Activated CD8-positive, alpha-beta memory T cell treated with anti-CD3 and anti-CD28 coated beads, Interleukin-2, amount 50 U/mL, for 48 hours (primary cell): ENCODE measurements at places on chromosomes 2 and 18.

- DNase-seq: no peak
Observed at GRCh38 chr2:215452725-215453124, 16.9 kb upstream of the FN1 start.

DNA sequence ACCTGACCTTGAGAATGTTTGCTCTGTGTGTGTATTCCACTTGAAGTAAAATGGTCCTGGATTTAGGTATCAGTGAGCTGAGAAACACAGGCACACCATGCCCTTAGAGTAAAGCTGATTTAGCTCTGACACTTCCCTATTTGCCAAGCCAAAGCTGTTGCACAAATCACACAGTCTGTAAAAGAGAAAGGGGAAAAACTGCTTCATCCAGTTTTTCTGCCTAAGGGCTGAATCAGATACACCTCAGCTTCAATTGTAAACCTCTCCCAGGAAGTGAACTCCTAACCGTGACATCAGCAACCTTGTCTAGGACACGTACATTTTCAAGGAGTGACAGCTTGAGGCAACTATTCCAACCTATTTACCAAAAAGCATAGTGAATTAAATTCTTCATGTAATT is 150.4 kb downstream of the NR4A2 start:
- DNase-seq: no peak

DNA sequence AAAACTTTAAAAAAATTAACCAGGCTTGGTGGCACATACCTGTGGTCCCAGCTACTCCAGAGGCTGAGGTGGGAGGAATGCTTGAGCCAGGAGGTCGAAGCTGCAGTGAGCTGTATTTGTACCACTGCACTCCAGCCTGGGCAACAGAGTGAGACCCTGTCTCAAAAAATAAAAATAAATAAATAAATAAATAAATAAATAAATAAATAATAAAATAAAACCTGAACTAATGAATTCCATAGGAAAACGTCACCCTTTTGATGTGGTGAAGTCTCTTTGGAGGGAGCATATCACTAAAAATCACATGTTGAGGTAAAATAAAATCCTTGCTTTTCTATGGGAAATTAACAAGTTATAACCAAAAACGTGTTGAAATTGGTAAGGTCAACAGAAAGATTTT is 29.6 kb upstream of the ITGAV start:
- no peak for DNase-seq

DNA sequence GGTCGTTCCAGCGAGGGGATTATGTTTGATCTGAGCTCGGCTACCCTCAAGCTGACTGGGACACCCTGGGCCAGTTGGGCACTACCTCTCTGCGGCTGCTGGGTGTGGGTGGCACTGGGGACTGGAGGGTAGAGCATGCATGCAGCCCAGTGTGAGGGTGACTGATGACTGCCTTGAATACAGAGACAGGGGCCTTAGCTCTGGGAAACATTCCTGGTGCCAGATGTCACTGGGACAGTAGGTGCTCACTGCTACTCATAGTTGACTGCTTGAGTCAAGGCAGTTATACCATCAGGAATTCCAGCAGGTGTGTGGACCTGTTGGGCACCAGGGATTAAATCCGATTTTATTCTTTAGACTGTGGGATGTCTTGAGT is 33.6 kb upstream of the ATP6V1B1 start:
- DNase-seq: peak; percentile 50

DNA sequence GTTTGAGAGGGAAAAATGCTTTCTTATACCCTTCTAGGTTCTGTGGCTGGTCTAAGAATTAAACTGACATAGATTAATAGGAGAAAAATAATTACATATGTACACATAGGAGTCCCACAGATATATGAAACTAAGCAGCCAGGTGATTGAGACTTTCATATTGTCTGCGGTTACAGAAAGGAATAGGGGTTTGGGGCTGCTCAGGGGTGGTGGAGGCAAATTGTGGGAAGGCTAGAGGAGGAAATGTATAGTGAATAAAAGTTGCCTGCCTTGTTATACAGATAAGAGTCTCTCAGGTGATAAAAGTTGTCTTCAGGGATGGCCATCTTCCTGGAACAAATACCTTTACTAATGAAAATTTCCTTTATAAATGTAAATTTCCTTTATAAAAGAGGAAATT is 28.6 kb downstream of the MDH1 start:
- no peak for DNase-seq

DNA sequence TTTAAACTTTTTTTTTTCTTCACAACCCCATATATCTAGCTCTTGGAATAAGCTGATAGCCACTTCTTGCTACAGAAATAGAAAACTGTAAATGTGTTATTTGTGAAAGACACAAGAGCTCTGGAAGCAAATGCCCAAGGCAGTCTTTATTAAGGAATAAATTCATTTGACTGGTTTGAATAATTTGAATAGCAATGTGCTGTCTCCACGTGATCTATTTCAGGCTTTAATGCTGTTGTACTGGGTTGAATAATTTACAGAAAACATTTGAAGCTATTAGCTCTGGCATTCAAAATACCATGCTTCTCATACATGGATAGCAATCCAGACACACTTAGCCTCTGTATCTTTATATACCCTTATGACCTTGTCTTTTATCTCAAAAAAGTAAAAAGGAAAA is 366.7 kb upstream of the KCNJ3 start:
- no peak for DNase-seq

- DNase-seq: no peak
Observed at GRCh38 chr2:79554899-79555298, 42.0 kb downstream of the CTNNA2 start.

- DNase-seq: no peak
Observed at GRCh38 chr2:37020887-37021796, 54.8 kb upstream of the STRN start.

DNA sequence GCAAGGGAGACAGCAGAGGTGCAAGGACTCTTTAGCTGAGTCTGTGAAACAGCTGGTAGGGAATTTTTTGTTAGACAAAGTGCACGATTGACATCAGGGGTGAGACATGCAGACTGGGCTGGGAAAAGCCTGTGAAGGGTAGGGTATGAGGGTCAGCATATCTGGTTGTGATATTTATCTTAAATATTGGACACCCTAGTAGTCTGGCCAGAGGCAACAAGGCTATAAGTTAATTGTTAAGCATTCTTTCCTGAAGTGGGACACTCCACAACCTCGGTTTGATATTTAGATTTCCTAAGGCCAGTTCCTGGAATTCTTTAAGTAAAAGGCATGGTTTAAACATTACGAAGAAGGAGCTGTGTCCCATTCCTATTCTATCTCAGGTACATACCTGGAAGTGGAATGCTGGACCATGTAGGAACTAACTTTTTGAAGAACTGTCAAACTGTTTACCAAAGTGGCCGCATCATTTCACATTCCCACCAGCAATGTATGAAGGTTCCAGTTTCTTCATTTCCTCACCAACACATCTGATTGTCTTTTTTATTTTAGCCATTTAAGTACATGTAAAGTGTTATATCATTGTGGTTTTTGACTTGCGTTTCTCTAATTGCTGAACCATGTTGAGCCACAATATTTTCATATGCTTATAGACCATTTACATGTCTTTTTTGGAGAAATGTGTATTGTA is 22.5 kb downstream of the EHBP1 start:
- DNase-seq: no peak

- DNase-seq: no peak
Observed at GRCh38 chr18:58858591-58859468, 5.8 kb upstream of the ZNF532 start.

GRCh38 chr2:186422226-186422625 is 63.8 kb upstream of the ZC3H15 start:
- no peak for DNase-seq

GRCh38 chr2:37775908-37776250 is 104.4 kb upstream of the CDC42EP3 start:
- no peak for DNase-seq

- no peak for DNase-seq
Observed at GRCh38 chr18:8769509-8770095, 64.2 kb downstream of the MTCL1 start.

GRCh38 chr2:23556929-23557328 is 171.9 kb downstream of the KLHL29 start:
- DNase-seq: no peak

DNA sequence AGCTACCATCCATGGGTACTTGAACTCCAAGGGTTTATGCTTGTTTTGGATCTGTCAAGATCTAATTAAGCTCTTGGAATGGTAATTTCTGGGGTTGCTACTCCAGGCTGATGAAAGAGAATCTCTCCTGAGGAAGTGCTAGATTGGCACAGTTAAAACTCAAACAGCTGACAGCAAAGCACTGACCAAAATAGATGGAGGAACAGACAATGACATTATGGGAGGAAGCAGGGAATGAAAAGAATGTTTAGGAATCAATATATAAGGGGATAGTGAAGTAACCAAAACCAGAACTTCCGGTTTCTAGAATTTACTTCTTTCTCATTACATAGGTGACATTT is 6.3 kb downstream of the THUMPD2 start:
- DNase-seq: no peak

DNA sequence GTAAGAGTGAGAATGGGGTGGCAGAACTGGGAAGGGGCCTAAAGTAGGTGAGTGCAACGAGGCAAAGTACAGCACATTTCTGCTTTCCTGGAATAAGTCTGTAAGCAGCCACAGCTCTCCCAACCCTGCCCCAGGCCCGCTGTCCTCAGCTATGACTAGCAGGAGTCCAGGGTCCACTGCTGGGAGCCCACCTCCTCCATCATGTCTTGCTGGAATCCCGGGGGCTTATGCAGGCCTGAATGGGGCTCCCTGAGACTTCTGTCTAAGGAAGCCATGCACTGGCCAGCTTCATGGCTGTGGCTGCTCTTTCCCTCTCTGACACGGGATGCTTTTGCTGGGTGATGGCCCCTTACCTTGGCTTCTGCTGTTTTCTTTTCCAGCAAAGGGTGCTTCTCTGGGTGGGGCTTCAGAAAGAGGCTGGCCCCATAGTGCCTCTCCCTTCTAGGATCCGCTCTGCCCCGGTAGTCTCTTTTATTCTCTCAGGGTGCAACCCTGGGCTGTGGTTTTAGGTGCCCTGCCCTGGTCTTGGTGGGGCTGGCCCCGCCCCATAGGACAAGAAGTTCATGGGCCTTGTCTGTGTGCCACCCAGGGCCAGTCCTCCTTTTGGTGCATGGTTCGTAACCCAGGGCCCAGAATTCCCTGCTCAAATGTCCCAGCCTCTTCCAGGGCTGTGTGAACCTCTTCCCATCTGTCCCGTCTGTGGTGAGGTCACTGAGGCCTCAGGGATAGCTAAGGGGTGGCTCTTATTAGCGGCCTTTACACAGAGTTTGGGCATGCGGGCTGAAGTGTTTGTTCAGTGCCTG is 33.8 kb upstream of the POLE4 start:
- DNase-seq: no peak

GRCh38 chr2:175010848-175011254 is 5.7 kb upstream of the CHN1 start:
- no peak for DNase-seq

GRCh38 chr18:46246101-46246500 is 141.9 kb downstream of the HAUS1 start:
- no peak for DNase-seq

- no peak for DNase-seq
Observed at GRCh38 chr2:143463719-143464118, 334.5 kb downstream of the ARHGAP15 start.

DNA sequence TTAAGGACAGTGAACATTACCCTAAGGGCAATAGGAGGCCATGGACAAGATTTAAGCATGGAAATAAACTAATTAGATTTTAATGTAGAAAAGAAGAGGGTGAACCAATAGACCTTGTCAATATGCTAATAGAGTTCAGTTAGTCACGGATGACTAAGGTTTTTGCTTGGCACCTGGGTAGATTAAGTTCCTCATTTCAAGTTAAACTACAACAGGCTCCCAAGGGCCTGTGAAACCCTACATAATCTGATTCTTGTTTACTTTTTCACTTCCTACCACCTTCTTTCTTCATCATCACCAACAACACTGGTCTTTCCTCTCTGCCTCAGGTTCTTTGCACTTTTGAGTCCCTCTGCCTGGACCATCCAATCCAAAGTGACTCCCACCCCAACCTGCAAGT is 14.8 kb downstream of the SP110 start:
- no peak for DNase-seq

DNA sequence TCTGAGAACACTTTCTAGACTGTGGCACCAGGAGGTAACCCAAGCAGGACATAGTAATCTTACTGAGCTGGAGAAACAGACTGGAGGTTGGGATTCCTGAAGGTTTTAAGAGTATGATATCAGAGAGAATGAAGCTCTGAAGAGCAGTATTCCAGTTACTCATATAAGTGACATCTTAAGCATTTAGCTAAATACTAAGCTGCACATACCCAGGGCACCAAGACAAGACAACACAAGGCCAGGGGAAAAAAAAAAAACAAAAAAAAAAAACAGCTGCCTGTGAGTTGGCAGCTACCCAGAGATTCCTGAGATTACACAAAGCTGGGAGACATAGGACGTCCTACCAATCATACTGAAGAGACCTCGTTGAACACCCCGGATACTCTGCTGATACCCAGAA is 175.8 kb downstream of the SRBD1 start:
- DNase-seq: no peak

DNA sequence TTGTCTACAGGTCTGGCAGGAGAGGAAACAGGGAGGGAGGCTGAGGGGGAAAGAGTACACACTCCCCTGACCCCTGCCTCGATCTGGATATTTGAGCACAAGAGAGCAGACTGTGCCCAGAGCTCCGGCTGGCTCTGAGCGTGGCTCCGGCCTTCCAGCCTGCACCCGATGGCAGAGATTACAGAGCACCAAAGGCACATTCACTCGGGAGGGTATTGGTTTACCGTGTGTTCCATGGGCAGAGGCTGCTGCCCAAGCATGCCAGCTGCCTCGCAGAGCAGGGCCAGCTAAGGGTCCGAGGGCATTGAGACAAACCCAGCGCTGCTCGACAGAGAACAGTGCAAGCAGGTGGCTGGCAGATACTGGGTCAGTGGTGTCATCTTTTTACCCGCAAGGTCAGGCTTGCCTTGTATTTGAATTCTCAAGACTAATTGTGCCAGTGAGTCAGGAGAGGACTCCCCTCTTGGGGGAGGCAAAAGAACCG is 132.2 kb downstream of the TNS1 start:
- no peak for DNase-seq

- DNase-seq: no peak
Observed at GRCh38 chr2:144480285-144480684, 39.6 kb downstream of the ZEB2 start.

GRCh38 chr18:40577239-40577980 is 1377.6 kb upstream of the PIK3C3 start:
- DNase-seq: no peak

DNA sequence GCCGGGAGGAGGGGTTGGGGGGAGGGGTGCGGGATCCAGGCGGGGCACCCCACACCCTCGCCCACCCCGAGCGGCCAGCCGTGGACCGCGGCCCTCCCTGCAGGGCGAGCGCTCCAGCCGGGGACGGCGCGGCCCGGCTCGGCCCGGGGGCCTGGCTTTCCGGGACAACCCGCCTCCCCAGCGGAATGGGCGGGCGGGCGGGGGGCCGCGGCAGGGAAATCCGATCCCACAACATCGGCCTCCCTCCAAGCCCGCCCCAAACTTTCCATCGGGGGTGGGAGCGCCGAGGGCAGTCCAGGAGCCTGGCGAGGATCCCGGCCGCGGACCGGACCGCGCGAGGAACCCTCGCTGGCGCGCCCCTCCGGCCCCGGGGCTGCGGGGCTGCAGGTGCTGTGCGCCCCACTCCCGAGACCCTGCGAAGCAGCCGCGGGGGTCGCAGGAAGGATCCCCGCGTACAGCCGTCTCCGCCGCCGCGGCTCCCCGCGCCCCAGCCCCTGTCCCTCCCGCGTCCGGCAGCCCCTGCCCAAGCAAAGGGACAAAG is 529 bp downstream of the SEMA4C start:
- no peak for DNase-seq
